ENCODE measurements at places on chromosomes 16 and 17.

DNA sequence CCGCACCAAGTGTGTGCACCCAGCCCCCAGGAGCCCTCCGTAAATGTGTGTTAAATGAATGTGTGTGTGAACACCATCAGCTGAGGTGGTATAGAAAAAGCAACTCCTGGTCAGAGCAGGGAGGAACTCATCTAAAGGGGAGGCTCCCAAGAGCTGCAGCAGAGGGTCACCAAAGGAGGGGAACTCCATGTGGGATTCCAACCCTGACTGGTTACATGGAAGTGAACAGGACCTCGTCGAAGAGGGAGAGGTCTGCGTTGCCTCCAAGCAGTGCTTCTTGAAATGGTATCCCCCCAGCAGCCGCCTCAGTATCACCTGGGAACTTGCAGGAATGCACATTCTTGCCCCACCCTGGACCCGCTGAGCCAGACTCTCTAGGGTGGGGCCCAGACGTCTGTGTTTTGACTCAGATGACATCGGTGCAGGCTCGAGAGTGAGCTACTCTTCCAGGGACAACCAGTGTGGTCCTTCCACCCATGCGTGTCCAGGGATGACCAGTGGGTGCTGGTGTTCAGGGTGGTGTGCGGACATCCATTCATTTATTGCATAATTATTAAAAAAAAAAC is 30.8 kb downstream of the ADCY9 start:
- no peak for DNase-seq

- no peak for DNase-seq
These were observed 86.1 kb downstream of the RPA1 start for GRCh38 chr17:1915889-1916288.

DNA sequence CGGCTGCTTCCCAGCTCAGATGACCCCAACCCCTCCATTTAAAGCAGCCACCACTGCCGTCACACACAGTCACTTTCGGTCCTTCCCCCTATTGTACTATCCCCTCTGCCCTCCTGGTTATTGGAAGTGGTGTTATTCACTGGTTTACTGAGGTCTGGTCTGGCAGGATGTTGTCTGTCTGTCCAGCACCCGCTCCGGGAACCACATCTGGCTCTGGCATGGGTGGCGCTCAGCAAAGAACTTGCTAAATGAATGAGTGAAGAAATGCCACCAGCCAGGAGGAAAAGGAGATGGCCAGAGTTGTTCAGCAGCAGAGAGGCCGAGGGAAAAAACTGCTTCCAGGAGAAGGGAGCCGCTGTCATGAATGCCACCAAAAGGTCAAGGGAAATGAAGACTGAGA is 161.6 kb downstream of the GSG1L start:
- DNase-seq, result no peak

- no peak for DNase-seq
These were observed 8.7 kb upstream of the SLC7A5 start for GRCh38 chr16:87877942-87878507.

GRCh38 chr17:42659079-42659931 is at the start of gene TUBG2:
Gene TUBG2 (plus strand): TSS chr17:42659284. CDS start chr17:42659504, 220 bp downstream.
- peak; percentile 51 for DNase-seq

- DNase-seq, result no peak
These were observed 30.2 kb downstream of the PLD6 start for GRCh38 chr17:17175917-17176316.

GRCh38 chr16:88706965-88707826 is 893 bp downstream of the CTU2 start:
- peak; percentile 84 for DNase-seq

DNA sequence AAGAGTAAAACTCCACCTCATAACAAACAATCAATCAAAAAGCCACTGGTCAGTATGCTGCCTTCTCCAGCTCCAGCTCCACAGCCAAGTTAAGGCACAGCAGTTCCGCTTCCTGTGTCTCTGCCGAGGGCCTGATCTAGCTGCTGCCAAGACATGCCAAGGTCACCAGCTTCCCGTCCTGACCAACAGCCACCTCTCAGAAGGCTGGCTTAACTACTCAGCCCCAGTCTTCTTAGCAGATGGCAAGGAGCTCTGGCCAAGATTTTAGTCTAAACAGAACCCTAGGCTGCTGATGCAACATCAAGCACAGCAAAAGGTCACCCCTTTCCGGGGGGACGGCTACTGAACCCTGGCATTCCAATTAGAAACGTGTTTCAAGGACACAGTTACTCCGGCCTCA is 17.7 kb upstream of the MNT start:
- no peak for DNase-seq

GRCh38 chr17:17118399-17118798 is 76.1 kb downstream of the MPRIP start:
- no peak for DNase-seq

- no peak for DNase-seq
These were observed 632 bp downstream of the CCL15 start for GRCh38 chr17:36000732-36001109.

DNA sequence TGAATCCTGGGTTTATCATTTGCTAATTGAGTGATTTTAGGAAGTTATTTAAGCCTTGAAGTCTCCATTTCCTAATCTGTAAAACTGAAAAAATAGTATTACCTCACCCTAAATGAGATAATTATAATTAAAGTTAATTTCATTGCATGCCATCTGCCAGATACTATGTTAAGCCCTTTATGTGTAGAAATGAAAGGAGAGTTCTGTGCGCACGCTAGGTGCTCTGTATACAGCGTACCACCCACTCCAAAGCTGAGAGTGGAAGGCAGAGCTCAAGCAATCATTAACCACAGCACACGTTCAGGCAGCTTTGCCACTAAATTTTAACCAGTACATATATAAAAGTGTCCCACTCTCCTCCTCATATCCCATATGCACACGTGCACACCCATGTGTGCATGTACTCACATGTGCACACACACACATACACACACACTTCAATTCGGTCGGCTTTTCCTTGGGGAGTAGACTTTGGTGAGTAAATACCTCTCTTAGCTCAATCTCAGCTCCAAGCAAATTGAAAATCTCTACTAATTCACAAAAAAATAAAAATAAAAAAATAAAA is 204.8 kb downstream of the GRIN2A start:
- no peak for DNase-seq

GRCh38 chr17:28977659-28978355 is 26.5 kb upstream of the PHF12 start:
- DNase-seq, result no peak

GRCh38 chr16:1784977-1785845 is 2.5 kb downstream of the NUBP2 start:
- no peak for DNase-seq

DNA sequence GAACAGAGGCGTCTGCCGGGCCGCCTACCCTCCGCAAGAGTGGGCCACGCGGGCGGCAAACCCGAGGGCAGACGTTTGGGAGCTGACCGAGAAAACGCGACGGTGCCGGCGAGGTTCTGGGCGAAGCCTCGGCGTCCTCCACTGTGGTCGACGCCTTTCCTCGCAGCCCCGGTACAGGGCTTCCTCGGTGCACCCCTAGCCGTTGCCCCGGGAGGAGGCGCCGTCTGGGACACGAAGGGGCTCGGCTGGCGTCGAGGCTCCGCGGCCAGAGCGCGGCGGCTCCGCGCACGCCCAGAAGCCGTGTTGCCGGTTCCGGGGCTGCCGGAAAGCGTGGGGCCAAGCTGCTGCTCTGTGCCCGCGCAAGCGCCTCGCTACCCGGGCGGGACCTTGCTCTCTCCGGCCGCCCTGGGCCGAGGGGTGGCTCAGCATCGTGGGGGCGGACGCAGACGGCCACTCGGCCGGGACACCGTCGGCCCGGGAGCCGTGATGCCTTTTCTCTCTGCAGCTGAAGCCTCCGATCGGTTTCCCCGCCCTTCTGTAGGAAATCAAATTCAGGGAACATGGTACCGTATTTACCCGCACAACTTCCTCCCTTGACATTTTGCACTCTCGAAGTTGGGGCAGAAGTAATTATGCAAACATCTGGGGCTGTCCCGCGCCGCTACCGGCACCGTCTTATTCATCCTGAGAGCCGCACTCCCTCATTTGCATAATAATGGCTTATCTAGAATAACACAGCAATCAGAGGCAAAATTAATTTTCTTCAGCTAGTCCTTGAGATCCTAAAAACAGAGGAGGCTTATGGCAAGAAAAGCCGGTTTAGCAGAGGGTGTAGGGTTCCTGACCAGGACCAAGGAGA is 7.3 kb upstream of the CBX8 start:
- peak; percentile 52 for DNase-seq

- no peak for DNase-seq
These were observed 26.8 kb downstream of the ITGAM start for GRCh38 chr16:31286421-31287032.

DNA sequence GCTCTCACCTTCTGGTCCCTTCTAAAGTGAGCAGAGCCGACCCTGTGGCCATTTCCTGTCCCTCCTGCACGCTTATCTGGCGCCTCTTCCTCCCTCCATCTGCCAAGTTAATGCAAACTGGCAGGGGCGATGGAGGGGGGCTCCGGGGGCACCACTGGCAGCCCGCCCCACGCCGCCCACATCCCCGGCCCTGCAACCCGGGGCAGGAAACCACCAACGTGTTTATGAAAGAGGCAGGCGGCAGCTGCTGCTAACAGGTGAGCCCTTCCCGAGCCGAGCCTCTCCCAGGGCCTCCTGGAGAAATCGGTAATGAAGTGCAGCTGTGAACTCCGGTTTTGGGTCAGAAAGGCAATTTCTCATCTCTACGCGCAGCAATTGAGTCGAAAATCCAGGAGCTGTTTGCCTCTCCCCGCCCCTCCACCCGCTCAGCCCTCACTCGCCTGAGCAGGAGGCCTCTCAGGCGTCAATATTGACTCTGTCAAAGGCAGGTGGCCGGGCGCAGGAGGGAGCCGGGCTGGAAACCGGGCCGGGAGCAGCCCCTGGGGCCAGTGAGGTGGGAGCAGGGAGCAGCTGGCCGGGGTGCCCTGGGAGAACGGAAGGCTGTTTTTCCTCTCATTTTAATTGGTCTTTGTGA is 164.4 kb upstream of the GSE1 start:
- DNase-seq, result peak; percentile 93

GRCh38 chr16:50154420-50154950 is 1.4 kb downstream of the TENT4B start:
- no peak for DNase-seq

GRCh38 chr16:83843657-83844056 is 35.9 kb downstream of the HSBP1 start:
- no peak for DNase-seq

GRCh38 chr16:7571366-7571765 is 238.7 kb downstream of the RBFOX1 start:
- DNase-seq, result no peak

- DNase-seq, result no peak
These were observed 74.7 kb downstream of the WIPI1 start for GRCh38 chr17:68382582-68383085.

GRCh38 chr17:36742267-36743000 is 141.1 kb downstream of the MRM1 start:
- DNase-seq, result no peak

DNA sequence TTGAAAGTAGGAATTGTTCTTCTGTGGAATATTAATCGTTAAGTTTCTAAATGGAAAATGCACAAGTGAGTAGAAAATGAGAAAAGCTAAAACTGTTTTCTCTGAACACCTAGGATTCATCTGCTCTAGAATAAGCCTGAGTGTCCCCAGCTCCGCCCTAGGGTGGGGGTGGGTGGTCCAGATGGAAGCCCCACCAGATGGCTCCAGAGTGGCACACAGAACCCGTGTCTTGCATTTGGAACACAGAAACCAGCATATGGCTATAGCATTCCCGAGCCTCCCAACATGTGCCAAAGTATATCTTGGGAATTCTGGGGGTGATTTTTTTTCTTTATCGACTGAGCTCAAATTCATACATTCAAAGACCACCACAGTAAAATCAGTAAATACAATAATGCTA is 517.7 kb upstream of the PSMD7 start:
- peak; percentile 28 for DNase-seq

DNA sequence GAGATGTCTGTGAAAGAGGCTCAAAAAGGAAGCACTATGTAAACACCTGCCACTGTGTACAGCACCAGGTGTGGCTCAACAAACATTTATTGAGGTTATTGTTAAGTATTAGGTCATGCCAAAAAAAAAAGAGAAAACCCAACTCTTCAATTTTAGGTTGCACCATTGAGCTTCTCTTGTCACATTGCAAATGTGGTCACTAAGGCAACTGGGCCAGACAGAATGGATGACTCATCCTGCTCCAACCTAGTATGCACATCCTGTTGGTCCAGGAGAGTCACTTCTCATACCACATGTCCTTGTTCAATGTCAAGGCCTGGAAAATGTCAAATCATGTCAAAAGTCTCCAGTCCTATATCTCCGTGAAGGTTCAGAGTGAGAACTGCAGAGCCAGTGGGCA is 25.0 kb downstream of the HOXB1 start:
- DNase-seq, result no peak

DNA sequence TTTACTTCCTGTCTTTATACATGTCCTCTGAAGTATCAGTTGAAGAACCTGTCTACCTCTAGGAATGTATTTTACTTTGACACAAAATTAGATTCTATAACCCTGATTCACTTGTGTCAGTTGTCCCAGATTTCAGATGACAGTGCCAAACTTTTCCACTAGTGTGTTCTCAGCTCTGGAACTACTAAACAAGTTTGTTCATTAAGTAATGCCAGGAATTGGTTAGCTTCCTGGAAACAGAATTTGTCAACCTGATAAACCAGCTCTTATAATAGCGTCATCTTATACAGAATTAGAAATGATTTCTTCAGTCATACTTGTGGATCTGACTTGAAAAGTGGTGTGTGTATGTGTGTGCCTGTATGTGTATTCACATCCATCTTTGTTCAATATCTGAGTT is 7.4 kb downstream of the MAP3K3 start:
- no peak for DNase-seq

DNA sequence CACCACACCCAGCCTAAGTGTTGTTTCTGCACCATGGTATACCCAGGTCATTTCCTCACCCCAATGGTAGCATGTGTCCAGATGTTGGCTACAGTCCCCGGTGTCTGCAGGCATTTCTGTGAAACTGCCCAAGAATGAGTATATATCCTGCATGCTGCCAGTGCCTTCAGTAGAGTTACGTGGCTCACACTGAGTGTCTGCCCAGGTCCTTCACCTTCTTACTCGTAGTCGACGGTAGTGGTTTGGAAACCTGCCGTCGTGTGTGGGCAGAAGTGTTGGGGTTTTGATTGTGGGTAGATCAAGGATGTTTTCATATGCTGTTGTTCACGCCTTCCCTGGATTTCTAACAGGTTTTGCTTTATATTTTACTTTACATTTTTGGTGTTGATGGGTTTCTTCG is 16.8 kb downstream of the TCF25 start:
- no peak for DNase-seq

- no peak for DNase-seq
These were observed 5.8 kb downstream of the TMEM231 start for GRCh38 chr16:75550211-75550662.

DNA sequence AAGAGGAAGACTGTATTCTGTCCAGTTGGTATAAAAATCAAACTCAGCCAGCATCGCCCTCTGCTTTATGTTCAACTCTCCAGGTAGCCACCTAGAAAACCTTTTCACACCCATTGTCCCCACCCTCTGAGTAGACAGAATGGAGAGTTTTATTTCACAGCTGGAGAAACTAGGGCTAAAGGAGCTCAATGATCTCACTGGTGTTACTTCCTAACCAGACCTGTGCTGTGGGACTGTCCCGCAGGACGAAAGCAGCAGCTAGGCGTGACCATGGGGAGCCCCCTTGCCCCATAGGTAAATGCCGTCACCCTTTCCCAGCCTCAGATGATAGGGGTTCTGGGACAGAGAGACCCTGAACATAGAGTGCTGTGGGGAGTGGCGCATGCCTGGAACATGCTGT is 67.7 kb downstream of the CYLD start:
- no peak for DNase-seq

GRCh38 chr17:48487221-48487620 is 43.6 kb downstream of the HOXB1 start:
- DNase-seq, result no peak

- DNase-seq, result no peak
These were observed 23.5 kb downstream of the PLCD3 start for GRCh38 chr17:45108595-45109521.

Measured in NCI-H524 treated with DMSO at 0.1 percent for 48 hours (cell line).